CD4-positive, alpha-beta T cell treated with Interleukin-12 subunit alpha and Interleukin-12 subunit beta, for 1 hour (primary cell): ENCODE measurements at places on chromosomes 4 and X.
A peak's percentile ranks its signal among the peaks of the same experiment; 100 is the strongest.

GRCh38 chr4:169153481-169154087 lies 117.2 kb downstream of the SH3RF1 start:
- no peak for DNase-seq

- no peak for DNase-seq
Measured at GRCh38 chrX:13120017-13120416, 75.6 kb upstream of the FAM9C start.

GRCh38 chr4:180664766-180665368 lies 1578.3 kb upstream of the TENM3 start:
- peak; percentile 47 for DNase-seq

DNA sequence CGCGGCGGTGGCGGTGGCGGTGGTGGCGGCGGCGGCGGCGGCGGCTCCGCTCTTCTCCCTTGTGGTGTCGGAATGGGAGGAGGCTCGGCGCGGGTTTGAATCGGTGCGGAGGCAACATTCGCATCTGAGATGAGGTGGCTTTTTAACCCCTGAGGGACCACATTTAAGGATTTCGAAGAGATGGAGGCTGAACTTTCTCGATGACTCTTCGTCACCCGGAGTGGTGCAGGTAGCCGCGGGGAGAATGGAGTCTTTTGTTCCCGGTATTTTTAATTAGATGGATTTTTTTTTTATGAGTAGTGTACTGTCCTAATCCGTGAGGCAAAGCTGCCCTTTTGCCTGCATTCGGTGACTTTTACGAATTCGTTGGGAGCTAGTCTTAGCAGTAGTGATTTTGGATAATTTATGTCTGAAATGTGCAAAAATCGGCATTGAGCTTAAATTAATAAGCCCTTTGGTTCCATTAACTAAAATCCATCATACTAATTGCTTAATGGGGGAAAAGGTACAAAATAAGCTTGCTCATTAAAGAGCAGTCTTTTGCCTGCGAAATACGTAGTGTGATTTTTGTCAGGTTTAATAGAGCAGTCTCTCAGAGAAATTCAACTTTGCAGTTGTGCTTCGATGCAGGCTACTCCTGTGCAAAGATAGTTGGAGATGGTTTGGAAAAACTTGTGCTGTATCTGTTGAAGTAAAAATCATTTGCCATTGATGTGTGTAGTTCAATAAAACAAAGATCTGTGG lies 206.2 kb downstream of the TENM3 start:
- DNase-seq: no peak

DNA sequence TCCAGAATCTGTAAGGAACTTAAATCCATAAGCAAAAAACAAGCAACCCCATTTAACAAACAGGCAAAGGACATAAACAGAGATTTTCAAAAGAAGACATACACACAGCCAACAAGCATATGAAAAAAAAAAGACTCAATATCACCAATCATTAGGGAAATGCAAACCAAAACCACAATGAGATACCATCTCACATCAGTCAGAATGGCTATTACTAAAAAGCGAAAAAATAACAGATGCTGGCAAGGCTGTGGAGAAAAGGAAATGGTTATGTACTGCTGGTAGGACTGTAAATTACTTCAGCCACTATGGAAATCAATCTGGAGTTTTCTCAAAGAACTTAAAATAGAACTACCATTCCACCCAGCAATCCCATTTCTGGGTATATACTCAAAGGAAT lies 156.8 kb upstream of the RADX start:
- DNase-seq: no peak

DNA sequence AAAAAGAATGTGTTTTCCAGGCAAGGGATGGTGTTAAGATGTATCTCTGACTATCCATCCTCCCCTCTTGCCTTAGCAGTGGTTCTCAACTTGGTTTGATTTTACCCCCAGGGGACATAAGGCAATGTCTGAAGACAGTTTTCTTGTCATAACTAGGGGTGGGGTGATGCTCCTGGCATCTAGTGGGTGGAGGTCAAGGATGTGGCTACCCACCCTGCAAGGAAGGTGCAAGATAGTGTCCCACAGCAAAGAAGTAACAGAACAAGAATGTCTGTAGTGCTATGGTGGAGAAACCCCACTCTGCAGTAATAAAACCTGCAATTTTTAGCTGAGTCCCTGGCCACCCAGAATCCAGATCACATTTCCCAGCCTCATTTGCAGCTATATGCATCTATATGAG lies 81.2 kb upstream of the TBL1X start:
- no peak for DNase-seq

DNA sequence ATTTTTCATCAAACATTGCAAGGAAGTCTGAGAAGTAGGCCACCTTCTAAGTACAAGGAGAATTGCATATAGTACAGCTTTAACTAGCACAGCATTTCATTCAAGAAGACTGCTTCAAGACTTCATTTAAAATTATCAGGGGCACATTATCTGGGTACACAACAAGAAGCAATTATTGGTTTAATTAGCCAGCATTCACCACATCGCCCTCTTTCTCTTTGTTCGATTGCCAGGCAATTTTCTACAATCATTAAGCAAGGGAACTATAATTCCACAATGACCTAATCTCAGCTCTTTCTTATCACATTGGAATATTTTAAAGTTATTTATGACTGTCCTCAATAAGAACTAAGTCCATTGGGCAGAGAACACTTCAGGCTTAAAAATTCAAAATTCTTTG lies 1347.1 kb upstream of the PABPC4L start:
- DNase-seq: no peak
